Left cardiac atrium (tissue), 4 donors: ENCODE measurements at places on chromosomes 5 and 9. TPM values are rescaled to one million over a fixed set of nuclear protein-coding genes. Genes with fewer than 3 reads are reported as not detected.

GRCh38 chr5:135167634-135168033, 133.6 kb upstream of the PITX1 start:
- no peak for DNase-seq

DNA sequence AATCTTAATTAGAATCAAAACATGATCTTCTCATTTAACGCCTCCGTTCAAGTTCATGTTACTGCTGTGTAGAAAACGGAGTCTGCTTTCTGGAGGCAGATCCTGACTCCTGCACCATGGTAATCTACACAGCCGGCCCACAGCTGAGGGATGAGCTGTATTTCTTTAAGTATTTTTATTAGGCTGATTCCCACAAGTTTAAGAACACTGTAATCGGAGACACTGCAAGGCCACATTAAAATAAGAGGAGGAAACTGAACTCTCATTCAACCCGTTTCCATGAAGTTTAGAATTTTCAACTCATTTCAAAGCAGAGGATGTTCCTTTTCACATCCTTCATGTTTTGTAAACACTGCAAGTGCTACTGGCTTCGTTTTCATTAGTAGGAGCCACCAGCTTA, 372.2 kb downstream of the NFIB start:
- no peak for DNase-seq

DNA sequence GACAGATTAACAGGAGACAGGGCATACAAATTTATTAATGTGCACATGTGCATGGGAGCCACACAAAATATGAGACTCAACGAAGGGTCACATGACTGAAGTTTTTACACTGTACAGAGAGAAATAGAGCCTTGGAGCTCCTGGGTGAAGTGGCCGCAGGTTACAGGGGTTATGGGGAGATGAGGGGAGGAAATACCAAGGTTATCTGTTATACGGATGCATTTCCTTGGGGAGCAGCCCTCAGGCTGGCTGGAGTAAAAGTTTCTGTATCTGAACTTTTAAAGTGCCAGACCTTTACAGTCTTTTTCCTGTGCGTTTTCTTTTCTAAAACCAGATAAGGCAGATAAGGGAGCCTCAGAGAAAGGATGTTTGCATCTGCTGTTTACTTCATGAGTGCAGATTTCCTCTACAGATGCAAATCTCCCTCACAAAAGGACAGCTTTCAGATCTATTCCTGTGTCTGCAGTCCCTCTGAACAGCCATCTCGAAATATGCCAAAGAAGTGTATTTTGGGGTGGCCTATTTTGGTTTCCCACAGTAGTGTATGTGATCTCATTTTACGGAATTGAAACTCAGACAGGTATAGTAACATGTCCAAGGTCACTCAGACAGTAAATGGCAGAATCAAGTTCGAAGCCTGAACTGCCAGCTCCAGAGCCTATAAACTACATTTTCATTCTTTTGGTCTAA, 139.3 kb upstream of the FBXL17 start:
- DNase-seq = no peak

GRCh38 chr5:115487756-115488155, 56.8 kb downstream of the FEM1C start:
- no peak for DNase-seq

DNA sequence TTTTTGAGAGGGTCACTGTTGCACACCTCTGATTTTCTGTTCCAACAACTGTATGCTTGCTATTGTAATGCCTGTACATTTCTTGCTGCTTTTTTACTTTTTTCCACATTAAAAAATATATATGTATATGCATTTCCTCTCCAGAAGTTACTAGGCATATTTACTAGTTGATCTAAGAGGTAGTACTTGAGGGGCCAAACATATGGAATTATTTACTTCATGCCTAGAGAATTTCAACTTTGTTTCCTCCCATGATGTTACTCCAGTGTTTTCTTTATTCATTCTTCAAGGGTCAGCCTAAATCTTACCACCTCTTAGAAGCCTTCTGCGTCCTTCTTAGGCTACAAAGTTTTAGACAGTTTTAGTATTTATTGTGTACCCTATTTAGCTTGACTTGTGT, 122.7 kb downstream of the NMUR2 start:
- DNase-seq = no peak

GRCh38 chr5:322942-323879, 1.7 kb downstream of the AHRR start:
- DNase-seq = no peak

GRCh38 chr5:97452646-97453045, 269.6 kb upstream of the RIOK2 start:
- DNase-seq = no peak

DNA sequence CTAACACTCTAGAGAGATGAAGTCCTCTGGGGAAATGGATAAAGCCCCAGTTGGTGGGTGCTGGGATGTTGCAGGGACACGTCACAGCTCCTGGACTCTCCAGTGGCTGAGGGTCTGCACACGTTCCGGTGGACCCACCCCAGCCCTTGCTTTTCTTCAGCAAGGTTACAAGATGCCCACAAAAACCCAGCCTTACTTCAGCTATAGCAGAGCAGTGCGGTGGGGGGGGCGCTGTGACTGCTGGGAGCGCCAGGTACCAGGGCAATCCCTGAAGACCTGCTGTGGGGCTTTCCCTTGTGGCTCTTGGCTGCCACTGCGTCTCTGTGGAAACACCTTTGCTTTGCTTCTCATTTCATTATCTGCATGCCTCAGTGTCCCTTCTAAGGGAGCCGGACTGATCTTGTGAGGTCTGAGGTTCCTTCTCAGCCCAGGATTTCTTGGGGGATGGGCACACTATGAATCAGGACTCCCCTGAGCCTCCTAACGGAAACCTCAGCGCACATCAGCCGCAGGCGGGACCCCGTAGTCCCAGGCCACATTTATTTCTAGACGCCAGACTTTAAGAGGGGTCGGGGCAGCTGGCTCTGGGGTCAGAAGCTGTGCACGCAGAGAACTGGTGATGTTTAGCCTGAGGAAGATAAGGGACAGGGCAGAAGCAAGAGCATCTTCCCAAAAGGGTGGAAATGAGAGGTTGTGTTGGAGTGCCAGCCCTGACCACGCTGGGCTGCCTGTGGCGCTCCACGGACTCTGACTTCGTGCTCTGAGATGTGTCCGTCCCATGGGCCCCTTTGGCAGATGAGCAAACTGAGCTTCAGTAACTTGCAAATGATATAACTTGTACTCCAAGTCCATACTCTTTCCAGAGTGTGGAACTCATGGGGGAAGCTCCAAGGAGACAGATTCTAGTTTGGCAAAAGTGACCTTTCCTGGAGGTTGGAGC, 106.8 kb downstream of the WNK2 start:
- no peak for DNase-seq

DNA sequence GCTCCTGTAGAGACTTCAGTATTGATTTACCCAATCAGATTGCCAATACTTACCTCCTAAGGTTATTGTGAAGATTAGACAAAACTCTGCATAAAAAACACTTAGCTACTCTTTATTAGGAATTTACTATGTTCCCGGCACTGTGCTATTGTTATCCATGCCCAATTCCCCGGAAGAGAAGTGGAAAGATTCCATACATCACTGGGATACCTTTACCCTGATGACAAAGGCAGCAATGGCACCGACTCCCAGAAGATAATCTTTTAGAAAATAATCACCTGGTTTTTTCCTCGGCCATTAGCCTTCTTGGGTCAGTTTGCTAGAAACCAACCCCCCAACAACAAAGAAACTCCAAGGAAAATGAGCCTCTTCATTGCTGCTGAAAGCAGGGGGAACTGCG, 226.0 kb downstream of the SNX18 start:
- DNase-seq = no peak

Gene F2RL2
- total RNA-seq = 0.39 TPM

Gene IL5
- total RNA-seq = not detected

Gene SLC22A4
- 3.3 TPM for total RNA-seq

Gene ANKRD31
- total RNA-seq = 0.06 TPM

Gene IRX1
- total RNA-seq = not detected
